Prostate gland (tissue), 2 donors: ENCODE measurements at places on chromosomes 16 and 17. TPM values are rescaled to one million over a fixed set of nuclear protein-coding genes. Genes with fewer than 3 reads are reported as not detected.

- no peaks in the 10 kb centered on the region for H3K4me1 ChIP-seq
- H3K4me3 ChIP-seq: no peak overlapping the region
- no peaks in the 10 kb centered on the region for H3K27me3 ChIP-seq
- DNase-seq: no peak
- H3K27ac ChIP-seq: no peak overlapping the region
Observed at GRCh38 chr16:28932339-28933141, 769 bp downstream of the CD19 start.

The NEUROD2 gene
- not detected for total RNA-seq

GRCh38 chr17:80381416-80381923 lies 33.5 kb upstream of the ENDOV start:
- H3K36me3 ChIP-seq: peaks cover 21% of the 10 kb centered on the region
- no peak overlapping the region for H3K4me3 ChIP-seq
- no peaks in the 10 kb centered on the region for H3K27me3 ChIP-seq
- no peak for DNase-seq

DNA sequence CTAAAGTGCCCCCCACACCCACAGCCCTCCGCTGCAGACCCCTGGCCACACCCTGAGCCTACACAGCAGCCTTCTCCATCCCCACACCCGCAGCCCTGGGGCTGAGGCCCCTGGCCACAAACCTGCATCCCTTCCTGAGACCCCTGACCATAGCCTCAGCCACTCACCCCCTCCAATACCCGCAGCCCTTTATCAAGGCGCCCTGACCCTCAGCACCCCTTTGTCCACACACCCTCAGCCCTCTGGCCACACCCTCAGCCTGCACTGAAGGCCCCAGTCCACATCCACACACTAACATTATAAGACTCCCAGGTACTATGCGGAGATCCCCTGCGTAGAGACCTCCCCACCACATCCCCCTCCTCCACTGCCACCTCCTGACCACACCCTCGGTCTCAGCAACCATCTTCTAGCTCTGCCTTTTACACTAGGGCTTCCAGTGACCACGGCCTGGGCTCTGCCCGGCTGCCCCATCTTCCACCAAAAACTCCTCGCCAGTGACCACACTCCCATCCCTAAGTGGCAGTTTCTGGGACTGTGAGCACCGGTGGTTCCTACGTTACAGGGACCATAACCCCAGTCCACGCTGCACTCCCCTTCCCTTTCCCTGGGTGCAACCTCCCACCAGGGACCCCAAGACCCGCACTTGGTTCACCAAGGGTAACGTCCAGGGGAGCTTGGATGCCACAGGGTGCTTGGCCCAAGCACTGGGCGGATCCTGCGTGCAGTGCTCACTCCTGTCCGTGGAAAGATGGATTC lies 818 bp downstream of the TPPP3 start:
- peak overlapping the region; percentile 15 for H3K4me3 ChIP-seq
- no peaks in the 10 kb centered on the region for H3K36me3 ChIP-seq
- no peaks in the 10 kb centered on the region for H3K27me3 ChIP-seq
- DNase-seq: no peak
- H3K27ac ChIP-seq: no peak overlapping the region

GRCh38 chr17:35073183-35073790 lies 9.8 kb upstream of the RFFL start:
- DNase-seq: no peak
- no peak overlapping the region for H3K4me3 ChIP-seq
- H3K36me3 ChIP-seq: no peaks in the 10 kb centered on the region
- H3K27me3 ChIP-seq: no peaks in the 10 kb centered on the region
- H3K4me1 ChIP-seq: no peaks in the 10 kb centered on the region

DNA sequence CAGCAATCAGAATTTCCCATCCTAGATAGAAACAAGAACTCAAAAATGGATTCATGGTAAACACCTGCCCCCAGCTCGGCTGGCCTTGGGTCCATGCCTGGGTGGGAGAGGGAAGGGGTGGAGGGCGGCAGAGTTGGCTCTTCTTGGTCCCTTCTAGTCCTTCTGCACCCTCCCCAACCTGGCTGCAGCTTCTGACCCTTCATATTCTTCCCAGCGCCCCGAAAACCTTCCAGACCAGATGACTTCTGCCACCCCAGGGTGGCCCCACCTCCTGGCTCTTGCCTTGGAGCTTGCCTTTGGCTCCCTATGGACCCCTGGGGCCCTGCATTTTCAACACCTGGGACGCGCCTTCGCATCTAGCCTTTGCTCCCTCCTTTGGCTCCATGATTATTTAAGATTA lies 5.4 kb upstream of the GJD3 start:
- no peak overlapping the region for H3K27ac ChIP-seq
- no peaks in the 10 kb centered on the region for H3K4me1 ChIP-seq
- H3K4me3 ChIP-seq: no peak overlapping the region
- H3K36me3 ChIP-seq: no peaks in the 10 kb centered on the region

The SNX20 gene
- 0.82 TPM for total RNA-seq

GRCh38 chr17:3378321-3378720 lies 7.8 kb downstream of the OR3A2 start:
- no peak overlapping the region for H3K27ac ChIP-seq
- H3K27me3 ChIP-seq: no peaks in the 10 kb centered on the region
- H3K4me1 ChIP-seq: no peaks in the 10 kb centered on the region
- DNase-seq: no peak
- no peak overlapping the region for H3K4me3 ChIP-seq

The GGT6 gene
- 23.5 TPM for total RNA-seq

The CDYL2 gene
- total RNA-seq: 63.7 TPM

- no peak overlapping the region for H3K27ac ChIP-seq
- H3K4me3 ChIP-seq: no peak overlapping the region
- peak; percentile 29 for DNase-seq
- no peaks in the 10 kb centered on the region for H3K36me3 ChIP-seq
- H3K4me1 ChIP-seq: no peaks in the 10 kb centered on the region
Observed at GRCh38 chr16:22787466-22788192, 26.3 kb upstream of the HS3ST2 start.

The HIRIP3 gene
- 22.4 TPM for total RNA-seq

DNA sequence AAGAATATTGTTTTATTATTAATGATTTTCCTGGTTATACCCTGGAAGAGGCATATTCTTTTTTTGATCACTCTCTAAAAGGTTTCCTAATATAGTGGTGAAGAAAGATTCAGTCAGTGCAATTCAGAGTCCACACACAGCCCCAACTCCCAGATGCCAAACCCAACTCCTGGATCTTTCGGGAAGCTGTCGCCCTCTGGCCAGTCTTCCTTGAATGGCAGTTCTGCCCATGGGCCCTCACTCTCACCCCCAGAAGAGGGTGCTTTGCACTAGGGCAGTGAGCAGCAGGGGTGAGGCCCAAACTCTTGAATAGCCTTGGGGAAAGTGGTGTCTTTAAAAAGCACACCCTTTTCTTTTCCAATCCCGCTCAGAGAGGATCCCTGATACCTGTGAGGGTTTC lies 11.0 kb downstream of the KRT32 start:
- H3K4me1 ChIP-seq: no peaks in the 10 kb centered on the region
- no peaks in the 10 kb centered on the region for H3K27me3 ChIP-seq
- H3K4me3 ChIP-seq: no peak overlapping the region
- no peak overlapping the region for H3K27ac ChIP-seq
- no peaks in the 10 kb centered on the region for H3K36me3 ChIP-seq

The IRF8 gene
- total RNA-seq: 21.2 TPM

The FBXW10 gene
- not detected for total RNA-seq

The LGALS9B gene
- total RNA-seq: not detected

DNA sequence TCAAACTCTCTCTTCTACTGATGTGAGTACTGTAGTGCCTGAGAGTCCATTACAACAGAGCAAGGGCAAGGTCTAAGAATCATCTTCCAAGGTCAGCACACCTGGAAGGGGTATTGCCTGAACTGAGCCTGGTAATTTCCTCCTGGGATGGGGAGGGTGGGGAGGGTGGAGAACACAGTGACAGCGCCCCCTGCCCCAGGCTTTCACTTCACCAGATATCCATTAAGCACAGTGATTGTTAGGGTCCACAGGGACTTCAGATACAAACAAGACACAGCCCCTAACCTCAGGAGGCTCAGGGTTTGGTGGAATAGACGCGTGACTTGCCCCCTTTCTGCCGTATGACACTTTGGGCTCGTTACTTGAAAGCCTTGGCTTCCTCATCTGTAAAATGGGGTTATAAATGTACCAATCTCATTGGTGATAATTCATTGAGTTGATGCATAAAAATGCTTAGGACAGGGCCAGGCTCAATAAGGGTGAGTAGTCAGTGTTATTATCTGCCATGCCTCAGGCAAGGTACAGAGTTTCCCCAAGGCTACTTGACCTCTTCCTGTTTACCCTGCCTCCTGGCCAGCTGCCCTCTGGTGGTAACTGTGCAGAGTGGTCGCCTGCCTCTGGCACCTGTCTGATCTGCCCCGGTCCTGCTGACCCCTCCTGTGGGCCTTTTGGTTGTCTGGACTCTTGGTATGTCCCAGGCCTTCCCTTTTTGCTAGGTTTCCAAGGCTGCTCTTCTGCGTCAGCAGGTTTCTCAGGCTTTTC lies 13.1 kb upstream of the BRD7 start:
- no peak for DNase-seq
- no peaks in the 10 kb centered on the region for H3K4me1 ChIP-seq
- H3K4me3 ChIP-seq: no peak overlapping the region

GRCh38 chr17:27995554-27995953 lies 46.9 kb upstream of the NLK start:
- no peaks in the 10 kb centered on the region for H3K36me3 ChIP-seq
- H3K4me3 ChIP-seq: no peak overlapping the region
- no peak for DNase-seq
- no peaks in the 10 kb centered on the region for H3K4me1 ChIP-seq
- H3K27ac ChIP-seq: no peak overlapping the region

The NARF gene
- 38.4 TPM for total RNA-seq

GRCh38 chr16:3659251-3659650 lies 4.8 kb downstream of the DNASE1 start:
- H3K36me3 ChIP-seq: peaks cover 19% of the 10 kb centered on the region
- no peaks in the 10 kb centered on the region for H3K4me1 ChIP-seq
- no peak overlapping the region for H3K27ac ChIP-seq
- no peaks in the 10 kb centered on the region for H3K27me3 ChIP-seq
- H3K4me3 ChIP-seq: no peak overlapping the region

DNA sequence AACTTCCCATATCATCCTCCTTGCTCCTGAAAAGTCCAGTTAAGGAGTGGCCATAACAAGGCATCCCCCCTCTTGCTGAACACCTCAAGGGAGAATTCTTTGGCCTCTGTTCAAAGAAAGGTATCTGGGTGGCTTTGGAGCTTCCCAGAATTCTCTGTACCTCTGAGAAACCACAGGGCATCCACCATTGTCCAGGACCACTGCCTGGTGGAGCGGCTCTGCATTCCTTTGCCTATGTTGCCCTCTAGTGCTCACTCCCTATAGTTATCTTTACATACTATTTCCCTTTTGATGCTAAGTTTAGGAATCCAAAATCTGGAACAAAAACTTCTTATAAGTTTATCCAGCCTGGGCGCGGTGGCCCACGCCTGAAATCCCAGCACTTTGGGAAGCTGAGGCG lies 30.3 kb downstream of the CHD9NB start:
- no peak overlapping the region for H3K27ac ChIP-seq
- no peaks in the 10 kb centered on the region for H3K36me3 ChIP-seq
- no peaks in the 10 kb centered on the region for H3K4me1 ChIP-seq
- no peak overlapping the region for H3K4me3 ChIP-seq
- no peaks in the 10 kb centered on the region for H3K27me3 ChIP-seq

DNA sequence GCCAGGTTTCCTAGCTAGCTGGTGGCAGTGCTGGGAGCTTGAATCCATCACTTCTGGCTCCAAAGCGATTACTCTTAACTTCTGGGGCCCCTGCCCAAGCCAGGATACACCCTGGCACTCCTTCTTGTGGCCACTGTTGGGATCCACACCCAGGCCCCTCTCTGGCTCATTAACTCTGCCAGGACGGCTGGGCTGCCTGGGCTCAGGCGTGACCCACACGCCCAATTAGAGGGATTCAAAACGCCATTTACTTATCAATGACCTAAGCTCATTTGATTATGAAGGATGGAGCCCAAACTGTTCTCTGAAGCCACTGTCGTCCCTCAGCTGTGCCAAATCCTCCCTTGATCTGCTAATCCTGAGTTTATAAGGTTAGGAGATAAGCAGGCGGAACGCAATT lies 79.7 kb upstream of the BRD7 start:
- no peak overlapping the region for H3K27ac ChIP-seq
- H3K27me3 ChIP-seq: no peaks in the 10 kb centered on the region
- DNase-seq: no peak
- H3K4me1 ChIP-seq: no peaks in the 10 kb centered on the region

DNA sequence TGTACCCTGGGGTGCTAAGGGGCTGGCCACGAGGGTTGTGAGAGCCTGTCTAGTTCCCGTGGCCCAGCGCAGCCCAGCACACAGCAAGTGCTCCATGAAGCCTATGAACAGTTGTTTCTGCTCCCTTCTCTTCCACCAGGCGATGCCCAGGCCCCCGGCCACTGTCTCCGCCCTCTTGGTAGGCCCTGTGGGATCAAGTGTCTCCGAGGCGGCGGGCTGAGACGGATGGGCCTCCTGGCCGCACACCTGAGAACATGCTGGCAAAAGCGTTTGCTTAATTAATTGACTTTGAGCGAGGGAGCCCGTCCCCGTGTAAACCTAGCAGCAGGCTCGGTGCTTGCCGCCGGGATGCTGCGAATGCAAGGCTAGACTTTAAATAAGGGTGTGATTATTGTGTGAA lies 129.7 kb upstream of the GSE1 start:
- no peak overlapping the region for H3K4me3 ChIP-seq
- no peak overlapping the region for H3K27ac ChIP-seq
- H3K4me1 ChIP-seq: no peaks in the 10 kb centered on the region
- no peak for DNase-seq
- H3K36me3 ChIP-seq: no peaks in the 10 kb centered on the region
- no peaks in the 10 kb centered on the region for H3K27me3 ChIP-seq

DNA sequence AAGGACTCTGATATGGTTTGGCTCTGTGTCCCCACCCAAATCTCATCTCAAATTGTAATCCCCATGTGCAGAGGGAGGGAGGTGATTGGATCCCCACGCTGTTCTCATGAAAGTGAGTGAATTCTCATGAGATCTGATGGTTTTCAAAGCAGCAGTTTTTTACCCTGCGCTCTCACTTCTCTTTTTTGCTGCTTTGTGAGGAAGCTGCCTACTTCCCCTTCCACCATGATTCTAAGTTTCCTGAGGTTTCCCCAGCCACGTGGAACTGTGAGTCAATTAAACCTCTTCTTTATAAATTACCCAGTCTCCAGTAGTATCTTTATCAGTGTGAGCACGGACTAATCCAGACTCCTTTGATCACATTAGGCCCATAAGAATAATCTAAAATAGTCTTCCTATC lies 719.7 kb upstream of the CDH8 start:
- H3K4me1 ChIP-seq: no peaks in the 10 kb centered on the region
- H3K27me3 ChIP-seq: no peaks in the 10 kb centered on the region
- H3K36me3 ChIP-seq: no peaks in the 10 kb centered on the region
- no peak overlapping the region for H3K27ac ChIP-seq
- no peak for DNase-seq

The VAC14 gene
- 66.8 TPM for total RNA-seq

DNA sequence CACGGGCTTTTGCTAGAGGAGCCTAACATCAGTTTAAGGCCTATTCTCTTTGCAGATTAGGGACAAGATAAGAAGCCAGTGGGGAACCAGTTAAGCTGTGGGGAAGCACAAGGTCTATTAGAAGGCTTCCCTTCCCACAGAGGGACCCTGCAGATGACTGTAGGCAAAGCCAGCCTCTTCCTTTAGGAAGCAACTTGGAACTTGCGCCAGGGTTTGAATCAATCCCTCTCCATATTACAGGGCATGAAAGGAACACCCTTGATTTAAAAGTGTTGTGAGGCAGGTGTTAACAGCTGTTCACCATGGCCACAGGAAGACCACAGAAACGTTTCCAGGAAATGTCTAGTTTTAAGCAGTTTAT lies 77.3 kb downstream of the RPTOR start:
- no peak for DNase-seq
- H3K27ac ChIP-seq: no peak overlapping the region
- H3K36me3 ChIP-seq: no peaks in the 10 kb centered on the region
- no peaks in the 10 kb centered on the region for H3K4me1 ChIP-seq
